EH (cell line): ENCODE measurements at places on chromosomes 5 and 9.

DNA sequence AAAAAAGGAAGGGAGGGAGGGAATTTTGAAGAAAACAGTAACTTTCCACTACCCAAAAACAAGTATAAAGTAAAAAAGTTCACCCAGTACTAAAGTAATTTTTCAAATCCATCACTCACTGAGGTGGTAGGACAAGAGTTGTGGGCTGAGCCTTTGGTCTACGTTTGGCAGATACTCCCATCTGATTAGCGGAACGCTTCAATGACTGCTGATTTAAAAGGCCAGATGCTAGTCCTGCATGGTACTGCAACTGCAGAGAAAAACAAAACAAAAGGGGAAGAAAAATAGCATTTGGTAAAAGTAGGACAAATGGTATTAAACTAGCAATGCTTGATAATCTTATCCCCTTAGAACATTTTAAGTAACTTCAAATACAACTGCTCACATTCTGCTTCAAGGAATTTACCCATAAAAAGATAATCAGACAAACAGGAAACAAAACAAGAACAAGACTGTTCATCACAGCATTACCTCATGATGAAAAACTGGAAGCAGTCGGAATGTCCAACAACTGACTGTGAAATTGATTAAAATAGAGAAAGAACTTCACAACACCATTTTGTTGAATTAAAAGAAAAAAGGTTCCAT lies 65.4 kb downstream of the MED27 start:
- no peak for DNase-seq

DNA sequence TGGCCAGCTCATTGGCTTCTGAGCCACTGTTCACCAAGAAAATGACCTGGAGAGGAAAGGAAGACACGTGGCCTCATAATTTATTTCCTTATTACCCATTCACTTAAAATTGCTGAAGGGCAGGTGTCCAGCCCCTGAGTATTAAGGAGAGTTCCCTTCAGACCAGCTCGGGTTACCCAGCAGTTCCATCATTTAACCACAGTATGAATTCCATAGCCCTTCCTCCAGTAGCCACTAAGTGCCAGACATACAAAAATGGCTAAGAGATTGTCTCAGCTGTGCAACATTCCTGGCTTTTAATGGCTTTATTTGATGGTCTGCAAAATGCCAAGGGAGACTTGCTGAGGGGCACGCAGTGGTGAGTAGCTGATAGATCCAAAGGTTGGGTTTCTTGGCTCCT lies 12.5 kb downstream of the AGXT2 start:
- no peak for DNase-seq

GRCh38 chr5:132283423-132284043 lies 10.7 kb upstream of the SLC22A4 start:
- peak; percentile 69 for DNase-seq

GRCh38 chr5:177601126-177601525 lies 1.2 kb downstream of the B4GALT7 start:
- DNase-seq = no peak

- DNase-seq = no peak
Observed at GRCh38 chr5:180915924-180916323, 17.0 kb downstream of the BTNL8 start.

DNA sequence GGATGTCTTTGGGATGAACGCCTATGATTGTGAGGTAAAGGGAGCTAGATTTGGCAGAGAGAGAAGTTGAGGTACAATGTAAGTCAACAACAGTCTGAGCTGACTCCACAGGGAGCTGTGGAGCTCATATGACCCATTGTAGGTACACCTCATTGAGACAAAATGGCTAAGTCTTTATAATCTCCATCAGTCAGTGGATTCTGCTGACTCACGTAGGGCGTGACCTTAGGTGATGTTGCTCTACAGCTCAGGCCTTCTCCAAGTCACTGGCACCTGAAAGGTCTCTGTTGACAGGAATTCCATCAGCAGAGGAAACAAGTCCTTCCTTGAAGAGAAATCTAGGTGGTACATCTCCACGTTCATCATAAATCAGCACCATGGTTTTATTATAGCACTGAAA lies 118.2 kb upstream of the PRR16 start:
- no peak for DNase-seq

DNA sequence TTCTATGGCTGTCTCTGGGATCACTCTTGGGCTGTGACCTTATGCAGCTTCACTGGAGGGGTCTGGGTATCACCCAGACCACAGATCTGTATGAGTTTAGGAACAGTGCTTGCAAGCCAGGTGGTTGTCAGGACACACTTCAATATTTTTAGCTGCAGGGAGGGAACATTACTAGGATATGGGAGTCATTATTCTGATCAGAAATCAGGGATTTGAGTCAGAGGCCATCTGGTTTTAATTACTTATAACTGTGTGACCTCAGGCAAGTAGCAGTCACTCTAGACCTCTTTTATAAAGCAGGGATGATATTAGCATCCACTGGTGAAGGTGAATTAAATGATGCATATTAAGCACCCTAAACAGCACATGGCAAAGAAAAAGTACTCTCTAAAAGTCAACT lies 60.1 kb upstream of the NMUR2 start:
- no peak for DNase-seq
